ENCODE measurements at places on chromosomes 6 and 20.
A peak's percentile ranks its signal among the peaks of the same experiment; 100 is the strongest.

DNA sequence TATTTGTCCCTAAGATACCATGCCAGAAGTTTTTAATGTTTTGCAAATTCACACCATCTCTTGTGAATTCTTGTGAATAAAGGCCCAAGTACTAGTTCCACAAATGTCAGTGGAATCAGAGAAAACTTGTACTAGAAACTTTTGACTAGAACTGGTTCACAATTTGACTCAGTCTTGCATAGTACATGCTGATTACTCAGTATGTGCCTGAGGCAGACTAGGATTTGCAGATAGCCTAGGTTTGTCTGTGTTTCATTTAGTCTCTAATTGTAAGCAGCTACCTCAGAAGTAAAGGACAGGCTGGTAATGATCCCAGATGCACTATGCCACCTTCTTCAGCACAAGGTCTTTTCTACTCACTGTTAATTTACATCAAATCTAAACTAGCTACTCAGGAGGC, 34.2 kb upstream of the GSTA4 start:
- DNase-seq, result no peak

- DNase-seq, result no peak
These were observed 534.0 kb downstream of the CBLN4 start for GRCh38 chr20:55471052-55472006.

DNA sequence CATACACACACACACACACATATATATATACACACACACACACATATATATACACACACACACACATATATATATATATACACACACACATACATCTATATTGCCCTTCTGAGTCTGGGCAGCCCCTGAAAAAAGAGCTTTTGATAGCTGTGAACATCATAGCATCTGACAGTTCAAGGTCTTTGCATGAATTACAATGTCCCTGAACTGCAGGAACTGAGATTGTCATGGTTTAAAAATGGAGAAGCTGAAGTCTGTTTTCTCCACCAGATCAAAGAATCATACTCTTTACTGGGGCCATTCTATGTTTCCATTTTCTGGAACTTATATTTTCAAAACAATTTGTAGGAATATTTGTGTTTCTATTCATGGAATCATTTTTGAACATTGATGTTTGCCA, 189.8 kb downstream of the ZDHHC14 start:
- DNase-seq, result no peak

DNA sequence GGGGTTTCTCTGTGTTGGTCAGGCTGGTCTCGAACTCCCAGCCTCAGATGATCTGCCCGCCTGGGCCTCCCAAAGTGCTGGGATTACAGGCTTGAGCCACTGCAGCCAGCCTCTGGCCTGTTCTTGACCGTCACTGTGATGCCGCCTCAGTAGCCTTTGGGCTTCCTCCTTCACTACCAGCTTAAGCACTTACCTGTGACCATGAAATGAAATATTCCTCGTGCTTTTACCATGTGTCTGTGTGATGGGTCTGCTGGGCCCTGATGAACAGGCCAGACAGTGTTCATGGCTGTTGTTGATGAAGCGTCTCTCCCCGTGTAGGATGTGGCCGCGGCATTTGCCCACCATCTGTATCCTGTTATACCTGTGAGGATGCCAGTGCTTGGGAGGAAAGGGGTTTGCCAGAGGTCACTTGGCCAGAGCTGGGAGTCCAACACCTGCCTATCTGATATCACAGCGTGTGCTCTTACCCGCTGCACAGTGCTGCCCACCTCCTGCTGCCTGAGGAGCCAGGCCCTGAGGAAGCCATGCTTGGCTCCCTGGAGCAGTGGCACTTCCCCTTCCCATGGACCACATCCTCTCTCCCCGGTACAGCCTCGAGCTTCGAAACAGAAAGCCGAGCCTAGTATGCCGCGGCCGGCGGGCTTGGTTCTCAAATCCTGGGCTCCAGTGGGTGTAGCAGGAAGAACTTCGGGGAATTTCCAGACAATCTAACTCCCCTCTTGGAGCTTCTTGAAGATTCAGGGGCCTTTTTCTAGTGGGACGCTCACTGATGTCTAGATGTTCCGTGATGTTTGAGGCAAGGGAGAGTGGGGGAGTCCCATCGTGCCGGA, 167.9 kb downstream of the ZDHHC14 start:
- DNase-seq, result no peak

- DNase-seq, result no peak
These were observed 235.0 kb downstream of the GMPR start for GRCh38 chr6:16473184-16473907.

GRCh38 chr6:167726043-167726621, 100.6 kb upstream of the AFDN start:
- DNase-seq, result no peak

- no peak for DNase-seq
These were observed 7.2 kb upstream of the PFDN4 start for GRCh38 chr20:54200487-54201267.

DNA sequence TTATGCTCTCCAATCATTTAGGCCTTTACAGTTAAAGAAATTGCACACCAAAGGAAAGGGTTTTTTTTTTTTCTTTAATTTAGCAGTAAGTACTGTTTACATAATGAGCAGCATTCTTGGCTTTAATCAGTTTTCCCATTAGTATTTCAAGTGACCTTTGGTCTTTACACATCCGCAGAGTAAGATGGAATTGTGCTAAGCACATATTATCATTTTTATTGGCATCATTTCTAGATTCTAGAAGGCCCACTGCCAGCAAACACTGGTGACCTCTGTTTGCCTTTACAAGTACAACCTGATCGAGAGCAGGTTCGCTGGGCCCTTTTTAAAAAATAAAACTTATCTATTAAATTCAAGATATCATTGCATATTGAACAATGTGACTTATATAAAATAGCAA, 104.3 kb downstream of the ADGRG6 start:
- DNase-seq, result no peak

GRCh38 chr6:40922281-40922680, 116.7 kb downstream of the UNC5CL start:
- DNase-seq, result peak; percentile 54

- DNase-seq, result no peak
These were observed 107.0 kb upstream of the BMP2 start for GRCh38 chr20:6660441-6660840.

- no peak for DNase-seq
These were observed 51.0 kb upstream of the UNC93A start for GRCh38 chr6:167240034-167240541.

DNA sequence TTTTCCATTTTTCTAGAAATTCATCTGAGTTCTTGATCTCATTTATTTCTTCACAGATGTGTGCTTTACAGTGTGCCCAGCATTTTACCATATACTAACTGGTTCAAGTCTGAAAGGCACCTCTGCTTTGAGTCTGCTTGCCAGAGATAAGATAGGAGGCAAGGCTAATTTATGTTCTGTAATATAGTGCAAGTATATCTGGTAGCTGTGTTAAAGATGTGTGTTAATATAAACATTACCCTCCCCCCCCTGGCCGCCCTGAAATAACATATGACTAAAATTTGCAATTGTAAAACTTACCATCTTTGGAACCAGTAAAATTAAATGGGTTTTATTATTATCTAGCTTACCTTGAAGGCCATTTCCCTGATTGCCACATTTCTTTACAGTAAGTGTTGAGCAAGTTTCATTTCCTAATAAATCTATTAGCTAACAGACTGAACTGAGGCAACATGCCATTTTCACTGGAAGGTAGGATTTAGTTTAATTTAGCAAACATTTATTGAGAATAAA, 2.7 kb downstream of the FBXO9 start:
- DNase-seq, result no peak

DNA sequence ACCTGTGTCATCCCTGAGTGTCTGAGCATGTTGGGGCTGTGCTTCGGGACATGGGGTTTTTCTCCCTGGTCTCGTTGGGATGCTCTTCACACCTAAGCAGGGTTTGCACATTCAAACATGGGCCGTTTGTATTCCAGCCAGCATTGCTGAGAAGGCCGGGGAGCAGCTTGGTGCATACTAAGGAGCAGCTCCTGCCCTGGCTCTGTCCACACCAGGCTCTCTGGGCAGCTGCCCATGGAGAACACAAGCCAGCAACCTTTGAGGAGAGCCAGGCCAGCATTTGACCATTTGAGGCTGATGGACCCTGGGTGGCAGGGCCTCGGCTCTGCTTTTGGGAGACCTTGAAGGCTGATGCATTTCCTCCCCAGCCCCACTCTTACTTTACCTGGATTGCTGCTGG, 92.1 kb downstream of the PHACTR3 start:
- no peak for DNase-seq

DNA sequence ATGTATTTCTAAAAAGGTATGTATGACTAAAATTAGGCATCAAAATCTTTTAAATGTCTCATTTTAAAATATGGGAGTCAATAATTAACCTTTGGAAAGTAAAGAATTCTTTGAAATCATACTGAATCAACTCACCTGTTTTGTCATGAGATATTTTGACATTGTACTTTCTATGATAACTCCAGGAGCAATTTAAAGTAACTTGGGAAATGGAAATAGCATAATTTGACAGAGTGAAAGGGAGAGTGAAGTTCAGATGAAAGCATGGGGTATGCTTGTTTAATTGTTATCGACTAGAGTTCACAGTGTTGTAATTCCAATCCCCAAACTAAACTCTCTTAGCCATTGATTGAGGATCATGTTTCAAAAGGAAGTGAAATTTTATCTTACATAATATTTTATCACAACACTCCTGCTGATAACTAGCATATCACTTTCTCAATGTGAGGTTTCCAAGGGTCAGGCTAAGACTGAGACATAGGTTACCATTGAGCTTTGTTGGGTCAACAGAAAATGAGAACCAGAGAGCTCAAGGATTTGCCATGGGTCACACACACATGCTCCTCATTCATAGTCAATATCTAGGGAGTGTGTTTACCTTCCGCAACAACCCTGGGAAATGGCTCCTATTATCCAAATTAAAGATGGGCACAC, 2.3 kb downstream of the GSTA1 start:
- DNase-seq, result no peak

GRCh38 chr6:107491760-107492660, 2.1 kb downstream of the SOBP start:
- peak; percentile 37 for DNase-seq

- DNase-seq, result no peak
These were observed 7.8 kb downstream of the TEAD3 start for GRCh38 chr6:35489066-35489465.

Data from hepatic stellate cell (primary cell).